MM.1S (cell line): ENCODE measurements at places on chromosomes 3 and 15.

GRCh38 chr3:71316066-71316777 is 267.3 kb downstream of the FOXP1 start:
- H3K27me3 ChIP-seq, result no peaks in the 10 kb centered on the region
- no peak overlapping the region for H3K27ac ChIP-seq
- H3K4me3 ChIP-seq, result no peak overlapping the region
- no peaks in the 10 kb centered on the region for H3K4me1 ChIP-seq
- no peak for DNase-seq
- H3K36me3 ChIP-seq, result no peaks in the 10 kb centered on the region

- H3K27ac ChIP-seq, result no peak overlapping the region
- H3K4me3 ChIP-seq, result no peak overlapping the region
- no peak for DNase-seq
- no peaks in the 10 kb centered on the region for H3K4me1 ChIP-seq
- no peaks in the 10 kb centered on the region for H3K36me3 ChIP-seq
- H3K27me3 ChIP-seq, result no peaks in the 10 kb centered on the region
Observed at GRCh38 chr15:45539680-45540079, 17.1 kb upstream of the SLC30A4 start.

DNA sequence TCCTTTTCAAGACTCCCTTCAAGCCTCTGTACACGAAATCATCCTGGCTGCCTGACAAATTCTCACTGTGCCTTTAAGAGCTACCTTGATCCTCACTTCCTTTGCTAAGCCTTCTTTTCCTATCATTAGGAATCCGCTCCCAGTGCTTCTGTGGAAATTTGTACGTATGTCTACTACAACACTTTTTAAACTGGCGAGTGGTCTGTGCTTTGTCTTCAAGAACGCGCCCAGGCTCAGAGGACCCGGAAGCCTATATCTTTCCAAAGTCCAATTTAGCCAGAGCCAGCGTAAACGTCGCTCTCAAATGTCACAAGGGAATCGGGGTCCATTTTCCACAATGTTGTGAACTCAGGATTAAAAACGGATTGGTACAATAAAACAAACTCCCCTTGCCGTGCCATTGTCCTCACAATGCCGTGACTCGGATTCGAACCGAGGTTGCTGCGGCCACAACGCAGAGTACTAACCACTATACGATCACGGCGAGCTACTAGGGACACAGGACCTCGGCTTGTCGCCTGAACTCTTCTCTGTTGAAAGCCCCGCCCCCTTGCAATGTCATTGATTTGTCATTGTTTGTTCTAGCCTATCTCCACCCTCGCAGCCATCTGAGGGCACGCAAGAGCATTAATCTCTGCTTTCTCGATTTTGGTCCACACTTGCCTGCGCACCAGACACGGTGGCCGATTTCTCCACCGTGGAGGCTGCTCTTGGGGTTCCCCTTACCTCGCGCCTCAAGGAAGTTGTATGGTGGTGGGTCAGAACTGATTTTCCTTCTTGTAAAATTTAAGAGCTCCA is 12.4 kb upstream of the SHF start:
- no peaks in the 10 kb centered on the region for H3K36me3 ChIP-seq
- 0 out of 2 replicates have a peak, but pooled peaks cover 7% of the 10 kb centered on the region for H3K4me1 ChIP-seq
- peak overlapping the region; percentile 95 for H3K4me3 ChIP-seq
- H3K27ac ChIP-seq, result peak overlapping the region; percentile 99
- H3K27me3 ChIP-seq, result no peaks in the 10 kb centered on the region
- DNase-seq, result peak; percentile 94

- no peak overlapping the region for H3K27ac ChIP-seq
- DNase-seq, result no peak
- peaks cover 5% of the 10 kb centered on the region; the same call in 1 of the 2 replicates for H3K4me1 ChIP-seq
- no peak overlapping the region for H3K4me3 ChIP-seq
- H3K27me3 ChIP-seq, result no peaks in the 10 kb centered on the region
Observed at GRCh38 chr3:34073961-34074360, 275.5 kb downstream of the PDCD6IP start.

GRCh38 chr3:45082142-45082538 is 56.0 kb downstream of the CLEC3B start:
- no peaks in the 10 kb centered on the region for H3K27me3 ChIP-seq
- H3K4me3 ChIP-seq, result no peak overlapping the region
- no peak overlapping the region for H3K27ac ChIP-seq
- no peaks in the 10 kb centered on the region for H3K36me3 ChIP-seq

DNA sequence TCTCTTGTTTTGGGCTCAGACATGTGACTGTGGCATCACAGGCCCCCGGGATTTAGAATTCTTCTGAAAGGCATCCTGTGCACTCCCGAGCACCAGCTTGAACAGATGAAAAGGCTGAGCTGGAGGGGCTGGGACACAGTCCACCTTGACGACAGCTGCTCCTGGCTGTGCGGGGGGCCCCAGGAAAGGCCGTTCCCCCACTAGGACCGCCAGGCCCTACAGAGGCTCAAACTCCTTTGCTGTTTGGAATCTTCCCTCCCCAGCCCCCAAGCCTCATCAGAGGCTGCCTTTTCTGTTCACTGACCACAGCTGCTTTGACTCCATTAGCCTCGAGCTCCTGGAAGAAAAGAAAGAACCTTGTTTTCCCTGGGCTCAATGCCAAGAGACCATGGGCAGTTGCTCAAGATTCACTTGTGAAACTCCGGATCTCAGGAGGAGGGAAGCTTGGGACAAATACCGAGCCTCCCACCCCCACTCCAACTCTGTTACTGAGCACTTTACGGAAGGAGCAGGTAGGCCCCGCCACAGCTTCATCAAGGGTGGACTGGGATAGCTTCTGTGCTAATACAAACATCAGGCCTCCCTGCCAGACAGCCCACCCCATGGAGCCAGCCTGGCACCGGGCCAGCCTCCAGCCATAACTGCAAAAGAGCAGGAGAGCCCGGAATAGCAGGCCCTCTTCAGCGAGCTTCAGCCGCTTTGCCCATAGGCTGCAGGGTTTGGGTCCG is 15.7 kb downstream of the CIDEC start:
- H3K27me3 ChIP-seq, result no peaks in the 10 kb centered on the region
- H3K4me1 ChIP-seq, result no peaks in the 10 kb centered on the region
- no peak overlapping the region for H3K4me3 ChIP-seq
- no peaks in the 10 kb centered on the region for H3K36me3 ChIP-seq

- DNase-seq, result no peak
- no peaks in the 10 kb centered on the region for H3K27me3 ChIP-seq
- no peak overlapping the region for H3K4me3 ChIP-seq
- no peaks in the 10 kb centered on the region for H3K4me1 ChIP-seq
- H3K27ac ChIP-seq, result no peak overlapping the region
Observed at GRCh38 chr3:98151241-98151640, 4.0 kb downstream of the OR5H14 start.

GRCh38 chr15:73989001-73989798 is 2.9 kb downstream of the STOML1 start:
- peaks cover 16% of the 10 kb centered on the region for H3K4me1 ChIP-seq
- no peaks in the 10 kb centered on the region for H3K27me3 ChIP-seq
- no peak overlapping the region for H3K27ac ChIP-seq
- H3K4me3 ChIP-seq, result no peak overlapping the region
- H3K36me3 ChIP-seq, result no peaks in the 10 kb centered on the region

GRCh38 chr3:141366285-141367037 is 1.8 kb upstream of the ZBTB38 start:
- H3K4me3 ChIP-seq, result no peak overlapping the region
- H3K4me1 ChIP-seq, result peaks cover 52% of the 10 kb centered on the region
- no peak overlapping the region; the same call in 1 of the 2 replicates for H3K27ac ChIP-seq
- H3K36me3 ChIP-seq, result no peaks in the 10 kb centered on the region
- peak; percentile 4 for DNase-seq

DNA sequence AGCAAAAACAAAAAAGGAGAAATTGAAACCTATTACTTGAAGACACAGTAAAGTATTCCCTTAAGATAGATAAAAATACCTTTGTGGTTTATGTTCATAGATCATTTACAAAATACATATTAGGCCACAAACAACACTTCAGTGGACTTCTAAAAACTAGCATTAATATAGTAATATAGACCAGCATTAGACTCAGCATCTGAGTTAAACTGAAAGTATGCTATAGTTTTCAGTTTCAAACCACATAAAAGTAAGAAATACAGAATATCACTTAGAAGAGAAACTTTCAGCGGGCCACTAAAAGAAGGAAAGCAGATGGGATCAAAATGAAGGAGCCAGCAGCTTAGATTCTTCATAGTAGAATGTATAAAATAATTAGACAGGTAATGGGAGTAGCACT is 86.6 kb downstream of the MSL2 start:
- DNase-seq, result peak; percentile 72
- no peaks in the 10 kb centered on the region for H3K36me3 ChIP-seq
- no peak overlapping the region for H3K27ac ChIP-seq
- no peak overlapping the region for H3K4me3 ChIP-seq
- H3K27me3 ChIP-seq, result peaks cover 4% of the 10 kb centered on the region; the same call in 1 of the 2 replicates
- H3K4me1 ChIP-seq, result peaks cover 22% of the 10 kb centered on the region
